B cell (primary cell): ENCODE measurements at places on chromosomes 11 and 22. TPM values are rescaled to one million over a fixed set of nuclear protein-coding genes. Genes with fewer than 3 reads are reported as not detected.

Gene IFTAP
- 0.31 and 0.98 TPM in 2 replicates for polyA plus RNA-seq

Gene SMIM35
- 1.3 TPM in 2 replicates for polyA plus RNA-seq

Gene NXPE2
- not detected in 2 replicates for polyA plus RNA-seq

Gene SOX10
- not detected in 2 replicates for polyA plus RNA-seq

Gene CCDC15
- 0.29 and 0.31 TPM in 2 replicates for polyA plus RNA-seq

Gene KRTAP5-11
- not detected in 2 replicates for polyA plus RNA-seq

Gene ZFTA
- 3.4 and 5.6 TPM in 2 replicates for polyA plus RNA-seq
